ENCODE measurements at places on chromosomes 5 and 9.

DNA sequence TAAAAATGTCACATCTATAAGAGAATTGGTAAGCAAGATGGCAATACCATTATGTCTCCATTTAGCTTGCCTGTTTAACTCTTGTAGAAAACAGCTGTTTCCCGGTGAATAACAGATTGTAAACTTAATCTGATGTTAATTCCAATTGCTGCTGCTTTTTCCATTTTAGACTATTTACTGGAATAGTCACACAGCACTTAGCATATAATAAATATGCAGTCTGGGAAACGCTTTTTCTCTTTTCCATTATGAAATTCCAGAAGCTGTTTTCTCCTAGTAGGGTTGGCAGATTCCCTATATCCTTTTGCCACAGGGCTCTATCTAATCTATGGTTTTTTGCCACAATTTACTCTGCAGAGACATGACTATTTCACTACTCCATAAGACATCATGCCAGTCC, 148.0 kb downstream of the CEMIP2 start:
- no peak for DNase-seq

DNA sequence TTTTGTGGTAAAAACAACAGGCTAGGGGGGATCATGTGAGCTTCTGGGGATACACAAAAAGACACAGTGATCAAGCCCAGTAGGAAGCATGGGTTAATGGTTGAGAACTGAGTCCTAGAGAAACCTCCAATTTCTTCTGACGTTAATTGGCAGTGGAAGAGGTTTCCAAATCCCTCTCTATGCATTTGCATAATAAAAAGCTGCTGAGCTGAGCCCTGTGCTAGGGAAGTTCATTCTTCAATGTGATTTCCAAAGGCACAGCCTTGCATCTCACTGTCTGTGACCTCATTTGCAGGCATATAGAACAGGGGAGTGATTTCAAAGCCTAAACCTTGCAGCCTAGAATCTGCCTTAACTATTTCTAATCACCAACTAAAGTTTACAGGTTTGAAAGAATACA, 812 bp downstream of the DNAH5 start:
- no peak for DNase-seq

- DNase-seq, result no peak
Observed at GRCh38 chr5:67747096-67747495, 468.5 kb upstream of the PIK3R1 start.

DNA sequence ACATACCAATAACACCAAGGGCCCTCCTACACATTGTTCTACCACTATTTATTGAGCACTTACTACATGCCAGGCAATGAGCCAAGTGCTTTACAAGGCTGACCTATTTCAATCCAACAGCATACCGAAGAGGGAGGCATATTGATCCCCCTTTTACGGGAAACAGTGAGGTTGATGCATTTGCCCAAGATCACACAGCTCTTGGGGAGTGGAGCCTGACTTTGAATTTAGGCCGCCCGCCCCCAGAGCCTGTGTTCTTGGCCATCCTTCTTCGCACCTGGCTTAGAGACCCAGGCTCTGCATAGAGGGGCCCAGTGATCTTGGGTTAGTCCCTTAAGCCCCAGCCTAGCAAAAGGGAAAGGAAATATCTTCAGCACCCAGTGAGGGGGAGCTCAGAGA, 158.1 kb upstream of the IER5L start:
- no peak for DNase-seq

- DNase-seq, result no peak
Observed at GRCh38 chr5:134975843-134976242, 8.1 kb downstream of the CATSPER3 start.

- no peak for DNase-seq
Observed at GRCh38 chr9:132947756-132948155, 3.3 kb upstream of the TSC1 start.
